NB4 (cell line): ENCODE measurements at places on chromosomes 4 and X.

DNA sequence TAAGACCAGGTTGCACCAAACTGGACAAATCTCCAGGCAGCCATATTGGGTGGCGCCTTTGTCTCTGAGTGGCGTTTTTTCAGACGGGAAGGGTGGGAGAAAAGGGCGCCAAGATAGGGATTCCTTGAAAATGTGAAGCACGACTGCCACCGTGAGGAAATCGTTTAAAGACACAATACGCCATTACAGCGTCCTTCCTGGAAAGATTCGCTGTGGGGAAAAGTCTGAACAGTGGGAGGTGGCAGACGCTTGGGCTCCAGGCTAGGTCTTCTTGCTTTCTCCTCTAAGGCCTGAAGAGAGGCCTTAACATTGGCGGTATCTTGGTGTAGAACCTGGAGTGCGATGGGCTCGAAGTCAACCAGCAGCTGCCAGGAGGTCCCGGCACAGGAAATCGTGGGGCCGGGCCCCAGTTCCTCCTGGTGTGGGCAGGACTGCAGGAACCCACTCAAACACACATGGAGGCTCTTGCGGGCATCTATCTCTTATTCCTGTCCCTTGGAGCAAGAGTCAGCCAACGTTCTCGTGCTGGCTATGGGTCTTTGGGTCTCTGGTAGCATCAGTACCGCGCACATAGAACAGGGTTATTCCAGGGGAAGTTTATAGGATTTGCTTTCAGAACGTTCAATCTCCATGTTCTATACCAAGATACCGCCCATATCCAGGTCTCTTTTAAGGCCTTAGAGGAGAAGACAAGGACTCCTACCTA is 208.8 kb downstream of the OR13H1 start:
- DNase-seq, result no peak

- DNase-seq, result peak; percentile 2
Measured at GRCh38 chrX:34810364-34810763, 132.2 kb upstream of the FAM47B start.

DNA sequence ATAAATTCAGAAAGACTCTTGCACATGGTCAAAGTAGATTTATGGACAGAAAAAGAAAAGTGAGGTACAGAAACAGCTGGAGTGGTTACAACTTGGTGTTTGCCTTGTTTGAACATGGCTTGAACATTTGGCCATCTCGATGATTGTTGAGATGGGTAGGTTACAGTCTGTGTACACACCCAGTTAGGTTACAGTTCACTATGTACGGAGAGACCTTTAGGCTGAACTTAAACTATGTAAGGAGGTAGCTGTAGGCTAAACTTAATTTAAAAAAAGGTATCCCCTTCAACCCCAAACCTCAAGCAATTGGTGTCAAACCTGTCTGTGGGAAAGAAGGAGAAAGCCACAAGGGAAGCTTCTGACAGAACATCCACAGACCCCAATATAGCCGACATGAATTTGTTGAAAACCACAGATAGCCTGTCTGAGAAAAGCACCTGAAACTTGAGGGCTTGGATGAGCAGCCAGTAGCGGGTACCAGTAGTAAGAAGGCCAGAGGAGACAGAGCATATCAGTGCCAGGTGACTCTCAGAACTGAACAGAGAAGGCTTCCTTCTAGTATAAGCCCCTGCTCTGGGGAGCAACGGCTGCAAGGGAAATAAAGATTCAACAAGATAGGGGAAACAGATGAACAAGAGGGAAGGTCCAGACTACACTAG is 247.9 kb upstream of the GALNTL6 start:
- DNase-seq, result no peak

DNA sequence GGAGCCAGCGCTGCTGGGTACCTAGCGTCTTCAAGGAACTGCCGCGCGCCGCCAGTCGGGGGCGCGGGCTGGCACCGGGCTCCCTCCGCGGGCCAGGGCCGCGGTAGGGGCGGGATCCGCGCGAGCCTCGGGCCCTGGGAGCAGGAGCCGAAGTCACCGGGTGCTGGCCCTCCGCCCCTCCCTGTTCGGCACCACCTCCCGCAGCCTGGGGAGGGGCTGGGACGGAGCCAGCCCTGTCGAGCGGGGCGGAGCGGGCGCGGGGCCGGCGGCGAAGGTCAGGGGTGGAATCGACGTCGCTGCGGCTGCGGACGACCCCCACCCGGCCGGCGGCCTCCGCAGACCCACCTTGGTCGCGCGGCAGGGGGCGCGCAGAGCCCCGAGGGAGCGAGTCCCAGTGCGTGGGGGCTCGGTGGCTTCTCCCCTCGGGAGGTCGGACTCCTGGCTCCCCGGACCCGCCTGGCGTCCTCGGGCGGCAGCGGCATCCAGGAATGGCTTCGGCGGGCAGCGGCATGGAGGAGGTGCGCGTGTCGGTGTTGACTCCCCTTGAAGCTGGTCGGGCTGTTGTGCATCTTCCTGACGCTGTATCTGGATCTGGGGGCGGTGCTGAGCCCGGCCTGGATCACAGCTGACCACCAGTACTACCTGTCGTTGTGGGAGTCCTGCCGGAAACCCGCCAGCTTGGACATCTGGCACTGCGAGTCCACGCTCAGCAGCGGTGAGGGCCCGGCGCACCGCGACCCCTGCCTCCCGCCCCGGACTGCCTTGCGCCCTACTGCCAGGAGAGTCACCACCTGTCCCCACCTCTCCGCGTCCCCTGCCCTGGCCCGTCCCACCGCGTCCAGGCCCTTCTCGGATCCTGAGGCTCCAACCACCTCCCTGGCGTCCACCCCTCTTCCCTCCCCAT is 50.5 kb upstream of the FAM47C start:
- no peak for DNase-seq

GRCh38 chrX:80663331-80663730 is 146.3 kb downstream of the BRWD3 start:
- peak; percentile 0 for DNase-seq

DNA sequence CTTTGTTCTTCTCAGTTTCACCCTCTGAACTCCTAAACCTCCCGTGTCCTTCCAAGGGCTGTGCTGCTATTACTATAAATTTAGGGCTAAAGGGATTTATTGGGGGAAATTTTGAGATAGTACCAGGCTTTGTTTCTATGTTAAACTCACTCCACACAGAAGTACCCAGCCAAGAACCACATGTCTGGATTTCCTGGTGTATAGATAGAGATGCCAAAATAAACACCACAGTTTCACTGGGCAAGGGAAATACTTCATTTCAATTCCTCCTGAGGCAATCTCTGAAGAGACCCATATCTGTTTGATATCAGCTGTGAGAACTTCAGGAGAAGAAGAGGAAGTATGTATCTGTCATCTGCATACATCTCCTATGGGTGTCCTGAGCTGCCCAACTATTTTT is 21.7 kb upstream of the CLNK start:
- no peak for DNase-seq

- DNase-seq, result no peak
Measured at GRCh38 chrX:11791537-11791936, 33.5 kb downstream of the MSL3 start.

GRCh38 chr4:95857761-95858160 is 17.9 kb downstream of the PDHA2 start:
- no peak for DNase-seq

DNA sequence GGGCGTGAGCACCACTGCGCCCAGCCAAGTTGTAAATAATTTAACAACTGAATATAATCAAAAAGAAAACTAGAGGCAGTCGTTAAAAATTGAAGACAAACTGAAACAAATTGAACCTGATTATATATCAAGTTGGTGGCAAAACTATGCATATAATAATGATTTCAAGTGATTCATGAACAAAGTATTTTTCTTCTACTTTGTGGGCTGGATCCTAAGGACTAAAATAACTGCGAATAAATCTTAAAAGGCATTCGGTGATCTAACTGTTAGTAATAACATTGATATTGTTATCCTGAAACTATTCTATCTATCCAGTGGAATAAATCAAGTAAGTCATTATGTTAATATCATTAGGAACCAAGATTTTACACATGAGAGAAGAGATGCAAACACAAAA is 21.2 kb upstream of the USP9X start:
- no peak for DNase-seq

- DNase-seq, result peak; percentile 26
Measured at GRCh38 chr4:170391066-170391740, 301.4 kb upstream of the AADAT start.

- DNase-seq, result no peak
Measured at GRCh38 chr4:139794158-139794954, 128.7 kb downstream of the MGST2 start.

- no peak for DNase-seq
Measured at GRCh38 chr4:175297965-175298565, 379.9 kb downstream of the ADAM29 start.

DNA sequence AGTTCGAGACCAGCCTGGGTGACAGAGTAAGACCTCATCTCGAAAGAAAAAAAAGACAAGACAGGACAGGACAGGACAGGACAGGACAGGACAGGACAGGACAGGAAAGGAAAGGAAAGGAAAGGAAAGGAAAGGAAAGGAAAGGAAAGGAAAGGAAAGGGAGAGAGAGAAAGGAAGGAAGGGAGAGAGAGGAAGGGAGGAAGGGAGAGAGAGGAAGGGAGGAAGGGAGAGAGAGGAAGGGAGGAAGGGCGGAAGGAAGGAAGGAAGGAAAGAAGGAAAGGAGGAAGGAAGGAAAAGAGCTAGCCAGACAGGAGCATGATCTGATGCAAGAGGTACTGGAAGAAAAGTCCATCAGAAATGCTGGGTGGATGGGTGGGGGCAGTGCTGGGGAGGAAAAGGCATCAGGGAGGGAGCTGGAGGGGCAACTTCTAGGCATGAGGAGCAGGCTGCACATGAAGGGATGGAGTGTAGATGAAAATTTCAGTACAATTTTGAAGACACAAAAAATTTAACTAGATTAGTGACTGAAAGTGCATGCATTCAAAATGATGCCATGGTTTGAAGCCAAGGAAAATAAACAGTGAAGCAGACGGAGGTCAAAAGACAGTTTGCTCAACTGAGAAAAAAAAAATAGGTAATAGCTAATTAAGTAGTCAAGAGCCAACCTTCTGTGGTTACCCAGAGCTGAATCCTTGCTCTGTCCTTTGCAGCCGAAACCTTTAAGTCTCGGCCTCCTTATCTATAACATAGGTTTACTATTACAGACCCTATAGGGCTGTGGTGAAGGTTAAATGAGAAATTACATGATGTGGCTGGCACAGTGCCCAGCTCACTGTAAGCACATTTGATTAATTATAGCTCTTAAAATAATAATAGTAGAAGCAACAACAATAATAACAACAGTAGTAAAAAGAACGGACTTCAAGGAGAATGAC is 59.9 kb downstream of the ZNF827 start:
- DNase-seq, result no peak

GRCh38 chr4:99054428-99054994 is 34.1 kb downstream of the ADH5 start:
- DNase-seq, result no peak

GRCh38 chrX:106917830-106918500 is 2.2 kb upstream of the CLDN2 start:
- no peak for DNase-seq

DNA sequence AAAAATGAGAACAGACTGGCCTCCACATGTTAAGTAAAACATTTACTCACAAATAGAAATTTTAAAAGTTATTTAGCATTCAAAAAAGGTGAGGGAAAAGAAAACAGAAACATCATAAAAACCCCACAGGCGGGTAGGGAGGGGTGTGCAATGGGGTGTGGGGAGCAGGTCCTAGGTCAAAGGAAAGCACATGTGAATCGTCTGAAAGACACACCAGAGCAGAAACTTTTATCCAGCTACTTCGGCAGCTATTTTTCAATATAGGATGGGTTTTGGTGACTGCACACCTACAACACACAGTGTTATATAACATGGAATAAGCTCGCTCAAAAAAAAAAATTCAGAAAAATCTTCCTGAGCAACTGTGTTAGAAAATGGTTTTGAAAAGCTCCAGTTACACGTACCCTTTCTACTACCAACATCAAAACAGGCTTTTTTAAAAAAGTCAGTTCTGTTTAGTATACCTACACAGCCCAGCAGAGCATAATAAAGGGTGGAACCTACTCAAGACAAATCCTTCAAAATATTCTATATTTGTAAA is 1.6 kb downstream of the OTUD4 start:
- peak; percentile 40 for DNase-seq

- DNase-seq, result peak; percentile 21
Measured at GRCh38 chr4:172830295-172830764, 338.3 kb upstream of the GALNT7 start.

GRCh38 chrX:47623540-47624027 is 3.9 kb upstream of the SYN1 start:
- peak; percentile 63 for DNase-seq

DNA sequence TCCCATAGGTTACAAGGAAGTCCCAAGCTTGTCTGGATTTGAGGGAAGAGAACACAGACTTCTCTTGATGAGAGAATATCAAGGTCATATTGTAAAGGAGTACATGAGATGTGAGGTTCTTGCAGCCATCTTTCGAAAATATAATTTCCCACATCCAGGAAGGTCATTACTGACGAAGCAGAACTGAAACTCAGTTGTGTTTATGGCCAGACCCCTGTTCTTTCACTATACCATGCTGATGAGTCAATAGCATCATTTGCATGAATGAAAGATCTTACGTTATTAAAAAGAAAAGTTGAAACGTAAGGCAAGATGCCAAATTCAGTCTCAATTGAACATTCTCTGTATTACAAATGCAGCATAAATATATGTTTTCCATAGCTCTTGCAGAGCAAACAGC is 14.2 kb upstream of the CCDC149 start:
- no peak for DNase-seq

DNA sequence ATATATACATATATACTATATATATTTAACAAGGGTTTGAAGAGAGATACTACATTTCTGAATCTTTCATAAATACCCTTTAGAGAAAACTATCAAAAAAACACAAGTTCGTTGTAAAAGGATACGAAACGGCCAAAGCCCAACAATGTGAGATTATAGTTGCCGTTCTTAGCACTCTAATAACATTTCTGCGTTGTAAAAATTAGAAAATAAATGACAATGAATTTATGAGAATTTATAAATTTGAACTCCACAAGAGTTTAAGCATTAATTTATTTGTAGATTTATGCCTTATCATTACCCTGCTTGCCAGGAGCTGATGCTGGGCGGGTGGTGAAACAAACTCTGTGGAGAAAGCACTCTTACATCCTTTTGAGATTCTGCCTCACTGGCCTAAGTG is 1.1 kb downstream of the WDR17 start:
- no peak for DNase-seq

- peak; percentile 90 for DNase-seq
Measured at GRCh38 chrX:68693481-68694434, 46.3 kb downstream of the STARD8 start.

DNA sequence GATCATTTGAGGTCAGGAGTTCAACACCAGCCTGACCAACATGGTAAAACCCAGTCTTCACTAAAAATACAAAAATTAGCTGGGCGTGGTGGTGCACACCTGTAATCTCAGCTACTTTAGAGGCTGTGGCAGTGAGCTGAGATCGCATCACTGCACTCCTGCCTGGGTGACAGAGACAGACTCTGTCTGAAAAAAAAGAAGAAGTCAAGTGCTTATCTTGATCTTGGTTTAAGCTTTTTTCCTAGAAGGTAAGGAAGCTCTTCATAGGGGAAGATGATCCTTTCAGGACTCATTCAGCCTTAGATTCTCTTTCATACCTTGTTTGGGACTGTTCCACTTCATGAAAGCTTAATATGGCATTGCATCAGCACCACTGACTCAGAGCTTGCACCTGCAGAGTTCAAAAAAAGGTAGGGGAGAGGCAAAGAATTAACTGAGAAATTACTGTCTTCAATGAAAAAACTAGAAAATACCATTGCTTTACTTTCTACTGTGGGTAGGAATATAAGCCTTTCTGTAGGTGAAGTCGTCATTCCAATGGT is 70.8 kb upstream of the EPGN start:
- DNase-seq, result no peak

GRCh38 chr4:2500547-2500946 is 31.6 kb downstream of the RNF4 start:
- no peak for DNase-seq

GRCh38 chrX:107823042-107823441 is 2.6 kb upstream of the MID2 start:
- no peak for DNase-seq
